ENCODE measurements at places on chromosomes 4 and X.

DNA sequence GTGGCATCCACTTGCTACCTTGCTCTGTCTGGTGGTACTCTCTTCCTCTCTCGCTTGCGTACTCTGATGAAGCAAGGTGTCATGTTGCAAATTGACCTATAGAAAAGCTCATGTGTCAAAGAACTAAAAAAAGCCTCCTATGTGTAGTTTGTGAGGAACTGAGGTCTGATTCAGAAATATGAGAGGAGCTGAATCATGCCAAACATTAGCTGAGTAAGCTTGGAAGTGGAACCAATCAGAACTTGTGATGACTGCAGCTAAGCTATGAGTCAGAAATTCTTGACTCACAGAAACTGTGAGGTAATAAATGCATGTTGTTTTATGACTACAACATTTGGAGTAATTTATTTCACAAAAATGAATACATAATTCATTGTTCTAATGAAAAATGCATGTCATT is 2138.8 kb downstream of the PCDH7 start:
- DNase-seq, result no peak

- peak; percentile 74 for DNase-seq
Observed at GRCh38 chrX:17374619-17375366, at the start of gene NHS. Gene NHS, plus strand, starts transcription at chrX:17375200. Its CDS starts 558 bp downstream, at chrX:17375758.

GRCh38 chr4:53686521-53686920 is 95.2 kb upstream of the LNX1 start:
- DNase-seq, result no peak

- DNase-seq, result no peak
Observed at GRCh38 chr4:78691334-78691754, 84.8 kb upstream of the BMP2K start.

DNA sequence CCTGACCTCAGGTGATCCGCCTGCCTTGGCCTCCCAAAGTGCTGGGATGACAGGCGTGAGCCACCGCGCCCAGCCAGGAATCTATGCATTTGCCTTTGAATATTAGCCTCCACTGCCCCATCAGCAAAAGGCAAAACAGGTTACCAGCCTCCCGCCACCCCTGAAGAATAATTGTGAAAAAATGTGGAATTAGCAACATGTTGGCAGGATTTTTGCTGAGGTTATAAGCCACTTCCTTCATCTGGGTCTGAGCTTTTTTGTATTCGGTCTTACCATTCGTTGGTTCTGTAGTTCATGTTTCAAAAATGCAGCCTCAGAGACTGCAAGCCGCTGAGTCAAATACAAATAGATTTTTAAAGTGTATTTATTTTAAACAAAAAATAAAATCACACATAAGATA is 44.2 kb upstream of the SHOX start:
- no peak for DNase-seq

DNA sequence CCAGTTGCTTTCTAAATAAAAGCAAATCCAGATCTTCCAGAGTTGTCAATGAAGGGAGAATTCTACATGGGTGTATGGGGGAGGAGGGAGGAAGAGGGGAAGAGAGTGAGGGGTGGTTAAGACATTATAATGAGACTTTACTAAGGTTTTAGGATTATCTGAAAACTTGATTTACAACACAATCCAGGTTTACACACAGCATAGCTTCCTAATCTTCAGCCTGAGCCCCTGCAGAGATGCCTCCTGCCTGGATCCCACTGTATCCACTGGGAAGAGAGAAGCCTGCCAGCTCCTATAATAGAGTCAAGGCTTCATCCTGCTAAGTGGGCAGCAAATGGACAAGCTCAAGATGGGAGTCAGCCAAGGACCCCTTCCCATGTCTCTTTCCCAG is 85.6 kb upstream of the KIT start:
- no peak for DNase-seq

All from left colon (tissue), 2 donors.